Gastrocnemius medialis (tissue), 4 donors: ENCODE measurements at places on chromosomes 6 and 20. TPM values are rescaled to one million over a fixed set of nuclear protein-coding genes. Genes with fewer than 3 reads are reported as not detected.

IPCEF1 gene
- 0.85 TPM for total RNA-seq

TAPBP gene
- 42.4 TPM for total RNA-seq

DNA sequence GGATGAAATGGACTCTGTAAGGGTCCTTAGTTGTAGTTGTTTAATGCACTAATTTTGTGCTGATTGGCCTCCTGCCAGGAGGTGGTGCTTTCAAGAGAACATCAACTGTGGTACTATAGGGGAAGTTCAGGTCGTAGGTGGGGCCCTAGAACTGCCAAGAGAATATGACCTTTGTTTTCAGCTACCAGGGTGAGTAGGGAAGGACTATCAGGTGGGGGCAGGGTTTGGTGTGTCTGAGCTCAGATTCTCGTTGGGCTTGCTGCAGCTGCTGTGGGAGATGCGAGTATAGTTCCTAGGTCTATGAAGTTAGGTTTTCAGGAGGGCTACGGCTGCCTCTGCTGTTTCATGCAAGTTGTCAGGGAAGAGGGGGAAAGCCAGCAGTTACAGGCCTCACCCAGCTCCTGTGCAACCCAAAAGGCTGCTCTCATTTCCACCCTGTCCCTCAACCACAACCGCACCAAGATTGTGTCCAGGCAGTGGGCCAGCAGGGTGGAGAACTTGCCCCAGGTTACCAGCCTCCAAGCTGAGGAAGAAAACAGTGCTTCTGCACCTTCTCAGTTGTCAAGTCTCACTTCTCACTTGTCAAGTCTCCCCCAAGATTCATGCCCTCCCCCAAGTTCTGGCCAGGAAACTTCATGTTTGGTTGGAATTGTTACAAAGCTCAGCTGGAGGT is 626.5 kb upstream of the MAP3K7 start:
- no peak for DNase-seq
- H3K27me3 ChIP-seq, result no peaks in the 10 kb centered on the region
- no peak overlapping the region for H3K4me3 ChIP-seq
- H3K27ac ChIP-seq, result no peak overlapping the region

DNA sequence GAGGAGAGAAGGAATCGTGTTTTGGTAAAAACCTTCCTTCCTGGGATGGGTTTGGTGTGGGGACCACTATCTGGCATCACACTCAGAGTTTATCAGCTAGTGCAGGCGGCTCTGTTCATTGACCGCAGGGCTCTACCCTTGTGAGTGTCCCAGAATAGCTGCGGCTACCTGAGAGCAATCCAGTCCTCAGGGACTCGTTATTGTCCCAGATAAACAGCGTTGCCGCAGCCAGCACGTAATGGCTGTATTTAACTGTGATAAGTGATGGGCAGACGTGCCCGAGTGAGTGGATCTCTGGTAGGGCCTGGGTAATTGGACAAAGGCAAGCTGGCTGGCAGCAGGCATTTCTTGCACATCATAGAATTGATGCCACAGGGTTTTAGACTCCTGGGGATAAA is 163.3 kb downstream of the SOBP start:
- H3K4me3 ChIP-seq, result no peak overlapping the region
- H3K27ac ChIP-seq, result peak overlapping the region; percentile 80
- no peaks in the 10 kb centered on the region for H3K27me3 ChIP-seq
- DNase-seq, result peak; percentile 86

TPD52L2 gene
- 57.7 TPM for total RNA-seq

DNA sequence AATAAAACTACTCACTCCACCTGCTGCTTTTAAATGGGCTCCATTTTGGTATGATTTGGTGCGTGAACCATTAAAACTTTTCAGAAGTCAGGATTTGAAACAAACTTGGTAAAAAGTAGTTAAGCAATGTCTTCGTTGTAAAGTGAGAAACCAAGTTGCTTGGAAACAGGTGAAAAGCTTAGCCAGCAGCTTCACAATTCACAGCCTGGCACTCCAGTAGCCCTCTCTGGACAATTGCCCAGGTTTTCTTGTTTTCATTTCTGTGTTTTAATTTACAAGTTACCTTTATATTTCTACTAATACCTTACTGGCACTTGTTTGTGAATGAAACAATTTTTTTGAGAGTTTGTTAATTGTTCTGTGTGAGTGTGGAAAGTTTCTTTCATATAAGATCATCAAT is 12.8 kb downstream of the NT5E start:
- H3K27ac ChIP-seq, result no peak overlapping the region
- peaks cover 7% of the 10 kb centered on the region for H3K4me1 ChIP-seq
- no peak for DNase-seq
- no peak overlapping the region for H3K4me3 ChIP-seq

SLC25A27 gene
- 9.9 TPM for total RNA-seq

- H3K27ac ChIP-seq, result no peak overlapping the region
- H3K4me1 ChIP-seq, result no peaks in the 10 kb centered on the region
- no peaks in the 10 kb centered on the region for H3K36me3 ChIP-seq
- no peak for DNase-seq
Observed at GRCh38 chr6:90835596-90836212, 248.8 kb upstream of the MAP3K7 start.

GRCh38 chr20:35742741-35743523 is 872 bp upstream of the RBM39 start:
- H3K27me3 ChIP-seq, result no peaks in the 10 kb centered on the region
- no peaks in the 10 kb centered on the region for H3K36me3 ChIP-seq
- no peak for DNase-seq

CST5 gene
- not detected for total RNA-seq

OR2J3 gene
- total RNA-seq, result not detected

CRISP2 gene
- not detected for total RNA-seq

DNMT3B gene
- total RNA-seq, result 0.39 TPM

DNA sequence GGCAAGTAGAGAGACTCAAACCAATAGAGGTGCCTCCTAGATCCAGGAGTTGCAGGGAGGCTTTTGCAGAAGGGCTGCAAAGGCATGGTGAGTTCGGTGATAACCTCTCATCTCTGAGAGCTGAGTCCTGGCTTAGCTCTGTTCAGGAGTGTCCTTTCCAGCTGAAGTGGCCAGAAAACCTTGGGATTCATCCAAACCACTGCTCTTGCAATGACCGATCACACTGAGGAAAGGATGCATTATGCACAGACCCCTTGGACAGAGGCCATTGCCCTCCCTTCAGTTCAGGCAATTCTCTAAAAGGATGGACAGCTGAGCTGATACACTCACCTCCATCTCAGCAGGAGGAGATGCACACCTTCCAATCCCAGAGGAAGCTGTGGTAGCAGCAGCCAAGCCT is 158.8 kb upstream of the ENPP5 start:
- no peak for DNase-seq
- H3K4me3 ChIP-seq, result no peak overlapping the region
- H3K27ac ChIP-seq, result no peak overlapping the region

DNA sequence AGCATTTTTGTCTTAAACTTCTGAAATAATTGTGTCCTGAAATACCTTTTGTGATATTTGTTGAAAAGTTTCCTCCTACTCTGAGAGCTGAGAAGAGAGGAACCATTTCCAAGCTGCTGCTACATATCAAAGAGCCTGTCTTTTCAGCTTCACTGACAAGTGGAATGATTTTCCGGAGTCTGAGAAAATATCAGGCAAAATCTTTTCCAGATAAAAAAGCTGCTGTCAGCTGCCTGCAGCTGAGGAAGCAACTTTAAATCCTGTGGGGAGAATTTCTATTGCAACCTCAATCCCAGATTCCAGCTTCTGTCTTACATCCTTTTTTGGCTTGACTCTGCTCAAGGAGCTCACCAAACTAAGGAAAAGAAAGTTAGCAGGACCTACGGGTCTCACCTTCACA is 904.3 kb downstream of the PHF3 start:
- H3K27me3 ChIP-seq, result no peaks in the 10 kb centered on the region
- H3K4me1 ChIP-seq, result no peaks in the 10 kb centered on the region
- no peaks in the 10 kb centered on the region for H3K36me3 ChIP-seq
- H3K27ac ChIP-seq, result no peak overlapping the region

CD24 gene
- total RNA-seq, result 5.9 TPM

CGA gene
- not detected for total RNA-seq

GRCh38 chr6:72551470-72551869 is 70.4 kb upstream of the KCNQ5 start:
- H3K27me3 ChIP-seq, result no peaks in the 10 kb centered on the region
- H3K27ac ChIP-seq, result no peak overlapping the region
- H3K4me3 ChIP-seq, result no peak overlapping the region
- no peak for DNase-seq
- peaks cover 4% of the 10 kb centered on the region for H3K4me1 ChIP-seq

GPR6 gene
- total RNA-seq, result not detected

DNA sequence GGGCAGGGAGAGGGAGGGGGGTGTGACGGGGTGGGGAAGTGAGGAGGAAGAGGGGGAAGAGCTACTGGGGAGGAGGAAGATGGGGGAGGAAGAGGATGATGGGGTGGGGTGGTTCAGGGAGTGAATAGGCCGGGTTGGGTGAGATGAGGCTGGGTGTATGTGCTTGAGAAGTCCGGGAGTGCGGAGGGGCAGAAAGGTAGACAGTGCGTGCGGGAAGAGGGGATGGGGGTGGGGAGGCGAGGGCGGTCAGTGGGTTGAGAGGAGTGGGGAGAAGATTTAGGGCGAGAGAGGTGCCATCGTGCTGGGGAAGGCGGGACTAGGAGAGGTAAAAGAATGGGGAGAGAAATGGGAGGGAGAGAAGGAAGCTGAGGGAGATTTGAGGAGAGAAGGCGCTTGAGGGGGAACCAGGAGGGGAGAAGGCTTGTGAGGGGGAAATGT is 30.9 kb upstream of the NOTCH4 start:
- H3K4me1 ChIP-seq, result peaks cover 6% of the 10 kb centered on the region
- no peak for DNase-seq
- H3K27me3 ChIP-seq, result peaks cover 7% of the 10 kb centered on the region

GRCh38 chr20:53100476-53100911 is 128.3 kb downstream of the TSHZ2 start:
- no peak overlapping the region for H3K4me3 ChIP-seq
- no peak overlapping the region for H3K27ac ChIP-seq
- H3K4me1 ChIP-seq, result no peaks in the 10 kb centered on the region
- H3K27me3 ChIP-seq, result no peaks in the 10 kb centered on the region
- H3K36me3 ChIP-seq, result no peaks in the 10 kb centered on the region

DNA sequence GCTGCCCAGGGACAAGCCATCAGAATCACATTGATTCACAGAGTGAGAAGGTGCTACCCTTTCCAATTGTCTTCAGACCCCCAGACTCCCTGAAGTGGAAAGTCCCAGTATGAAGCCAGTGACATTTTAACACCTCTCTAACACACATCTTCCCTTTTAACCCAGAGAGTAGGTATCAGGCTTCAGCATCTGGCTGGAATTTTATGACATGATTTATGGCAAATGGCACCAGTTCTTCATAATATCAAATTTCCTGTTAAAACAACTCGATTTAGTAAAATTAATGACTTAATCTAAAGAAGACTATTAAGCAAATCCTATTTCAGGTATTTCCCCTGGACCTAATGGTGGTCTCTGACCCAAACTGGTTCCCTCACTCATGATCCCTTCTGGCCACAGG is 25.0 kb downstream of the KCNB1 start:
- no peak overlapping the region for H3K27ac ChIP-seq
- H3K27me3 ChIP-seq, result no peaks in the 10 kb centered on the region
- no peak for DNase-seq
- H3K4me1 ChIP-seq, result no peaks in the 10 kb centered on the region
- no peaks in the 10 kb centered on the region for H3K36me3 ChIP-seq

DNA sequence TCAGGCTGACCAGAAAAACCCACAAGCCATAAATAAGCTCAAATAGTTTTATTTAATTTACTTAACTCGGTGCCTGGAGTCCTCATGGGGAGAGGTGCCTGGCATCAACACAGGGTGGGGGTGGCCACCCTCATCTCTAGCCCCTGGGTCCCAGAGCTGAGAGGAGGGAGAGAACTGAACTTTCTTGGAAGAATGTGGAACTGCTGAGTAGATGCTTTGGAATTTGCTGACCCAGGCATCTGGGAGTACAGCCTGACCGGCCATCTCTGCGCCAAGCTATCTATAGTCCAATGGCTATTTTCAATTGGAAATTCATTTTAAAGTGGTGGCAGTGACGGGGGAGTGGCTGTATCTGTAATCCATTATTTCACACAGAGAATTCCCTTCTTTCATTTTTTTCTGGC is 104.8 kb downstream of the CDH26 start:
- H3K4me3 ChIP-seq, result peak overlapping the region; percentile 11
- peak; percentile 35 for DNase-seq
- H3K36me3 ChIP-seq, result no peaks in the 10 kb centered on the region
- peaks cover 57% of the 10 kb centered on the region for H3K4me1 ChIP-seq

C20orf141 gene
- total RNA-seq, result not detected

DNA sequence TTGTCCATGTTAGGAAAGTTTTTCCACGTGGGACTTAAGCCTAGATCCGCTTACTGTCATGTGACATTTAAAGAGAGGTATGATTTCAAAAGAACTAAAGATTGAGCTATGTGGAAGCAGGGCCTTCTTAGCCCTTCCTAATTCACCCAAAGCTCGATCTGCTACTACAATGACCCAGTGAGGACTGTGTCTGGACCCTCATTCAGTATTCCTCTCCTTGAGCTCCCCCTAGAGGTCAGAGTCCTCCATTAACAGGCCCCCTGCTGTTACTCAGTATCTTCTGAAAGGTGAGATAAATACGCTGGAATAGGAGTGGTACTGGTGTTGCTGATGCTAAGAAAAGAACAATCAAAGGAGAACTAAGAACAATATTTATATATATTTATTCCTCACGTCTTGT is 414.0 kb downstream of the GJA1 start:
- no peaks in the 10 kb centered on the region for H3K36me3 ChIP-seq
- no peaks in the 10 kb centered on the region for H3K27me3 ChIP-seq
- DNase-seq, result peak; percentile 43
- peak overlapping the region; percentile 1 for H3K27ac ChIP-seq
- H3K4me3 ChIP-seq, result no peak overlapping the region
- H3K4me1 ChIP-seq, result no peaks in the 10 kb centered on the region

DNA sequence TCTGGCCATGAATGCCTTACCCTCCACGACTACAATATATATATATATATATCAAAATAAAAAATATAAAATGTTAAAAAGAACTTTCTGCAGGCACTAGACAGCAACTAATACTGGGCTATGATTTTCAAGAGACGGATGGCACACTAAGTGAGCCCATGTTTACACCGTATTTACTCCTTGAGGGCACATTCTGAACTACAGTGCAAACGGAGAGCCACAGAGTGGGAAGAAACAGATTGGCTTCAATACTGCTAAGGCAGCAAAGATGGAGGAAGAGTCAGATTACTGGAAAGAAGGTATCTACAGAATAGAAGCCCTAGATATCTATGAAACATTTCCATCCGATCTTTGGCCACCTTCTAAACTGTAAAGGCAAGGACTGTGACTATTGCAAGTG is 330.3 kb downstream of the HTR1B start:
- H3K27me3 ChIP-seq, result no peaks in the 10 kb centered on the region
- H3K4me3 ChIP-seq, result no peak overlapping the region
- no peak overlapping the region for H3K27ac ChIP-seq
- no peaks in the 10 kb centered on the region for H3K36me3 ChIP-seq

DNA sequence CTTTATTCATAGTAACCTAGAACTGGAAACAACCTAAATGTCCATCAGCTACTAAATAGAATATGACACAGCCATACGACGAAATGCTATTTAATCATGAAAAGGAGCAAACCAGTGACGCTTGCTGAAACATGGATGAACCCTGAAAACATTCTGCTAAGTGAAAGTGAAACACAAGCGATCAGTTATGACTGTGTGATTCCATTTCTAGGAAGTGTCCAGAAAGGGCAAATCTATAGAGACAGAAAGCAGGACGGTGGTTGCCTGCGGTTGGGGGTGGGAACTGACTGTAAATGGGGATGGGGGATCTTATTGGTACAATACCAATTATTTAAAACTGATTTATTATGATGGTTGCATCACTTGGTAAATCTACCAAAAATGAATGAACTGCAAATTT is 126.8 kb downstream of the IPCEF1 start:
- H3K4me3 ChIP-seq, result no peak overlapping the region
- no peak overlapping the region for H3K27ac ChIP-seq
- H3K27me3 ChIP-seq, result no peaks in the 10 kb centered on the region
- DNase-seq, result no peak
- H3K4me1 ChIP-seq, result no peaks in the 10 kb centered on the region
- no peaks in the 10 kb centered on the region for H3K36me3 ChIP-seq
